ENCODE measurements at places on chromosomes 5 and 9.

DNA sequence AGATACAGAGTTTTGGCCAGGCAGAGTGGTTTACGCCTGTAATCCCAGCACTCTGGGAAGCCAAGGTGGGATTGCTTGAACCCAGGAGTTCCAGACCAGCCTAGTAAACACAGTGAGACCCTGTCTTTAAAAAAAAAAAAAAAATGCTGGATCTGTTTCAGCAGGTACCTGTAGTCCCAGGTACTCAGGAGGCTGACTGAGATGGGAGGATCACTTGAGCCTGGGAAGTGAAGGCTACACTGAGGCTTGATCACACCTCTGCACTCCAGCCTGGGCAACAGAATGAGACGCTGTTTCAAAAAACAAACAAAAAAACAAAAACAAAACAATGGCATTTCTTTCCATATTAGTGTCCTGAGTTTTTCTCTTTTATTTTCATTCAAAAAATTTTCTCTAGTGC is 19.0 kb downstream of the UNC13B start:
- no peak for DNase-seq

- no peak for DNase-seq
Measured at GRCh38 chr5:15425766-15426165, 74.2 kb upstream of the FBXL7 start.

DNA sequence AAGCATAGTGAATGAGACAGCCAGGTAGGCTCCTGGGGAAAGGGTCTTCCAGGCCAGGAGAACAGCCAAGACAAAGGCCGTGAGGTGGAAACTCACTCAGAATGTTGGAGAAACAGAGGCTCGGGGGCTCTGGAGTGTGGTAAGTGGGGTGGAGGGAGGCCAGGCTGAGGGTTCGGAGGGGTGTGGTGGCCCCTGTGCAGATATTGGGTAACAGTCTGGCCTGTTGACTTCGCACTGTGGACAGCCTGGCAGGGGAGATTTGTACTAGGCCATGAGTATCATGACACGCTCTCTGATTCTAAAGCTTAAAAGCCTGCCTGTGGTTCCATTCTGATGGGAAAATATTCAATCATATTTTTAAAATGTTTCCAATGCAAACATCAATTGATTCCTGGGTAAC is 239.3 kb downstream of the GADD45G start:
- no peak for DNase-seq

DNA sequence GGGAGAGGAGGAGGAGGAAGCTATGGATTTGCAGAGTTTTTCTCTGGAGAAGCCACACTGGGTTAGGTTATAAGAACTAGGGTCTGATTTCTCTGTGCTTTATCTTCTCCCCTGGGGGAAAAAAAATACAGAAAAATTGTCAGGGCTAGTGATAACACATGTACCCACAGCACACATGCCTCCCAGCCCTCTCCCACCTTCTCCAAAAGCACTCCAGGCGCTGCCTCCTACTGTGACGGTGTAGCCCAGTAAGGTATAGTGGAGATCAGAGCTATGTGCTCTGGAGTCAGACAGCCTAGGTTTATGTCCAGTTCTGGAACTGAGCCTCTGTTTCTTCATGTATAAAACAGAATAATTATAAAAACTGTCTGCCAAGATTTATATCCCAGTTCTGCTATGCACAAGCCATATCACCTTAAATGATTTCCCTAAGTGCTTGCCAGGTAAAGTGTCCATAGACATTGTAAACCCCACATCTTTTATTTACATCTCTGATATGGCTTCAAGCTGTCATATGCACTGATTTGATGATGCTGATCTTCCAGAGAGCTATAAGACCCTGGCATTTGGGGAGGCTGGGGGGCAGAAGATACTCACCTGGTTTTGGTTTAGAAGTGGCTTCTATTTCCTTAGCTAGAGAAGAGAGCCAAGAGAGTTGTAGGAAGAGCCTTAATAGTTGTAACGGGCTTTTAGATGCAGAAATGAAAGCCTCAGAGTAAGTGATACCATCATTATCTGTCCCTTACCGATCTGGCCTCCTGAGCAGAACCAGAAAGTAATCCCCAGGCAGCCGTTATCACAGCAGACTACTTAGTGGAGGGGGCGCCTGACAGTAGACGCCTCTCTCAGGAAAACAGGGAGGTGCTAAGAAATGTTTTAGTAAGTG is 7.6 kb downstream of the SLC1A3 start:
- peak; percentile 18 for DNase-seq

DNA sequence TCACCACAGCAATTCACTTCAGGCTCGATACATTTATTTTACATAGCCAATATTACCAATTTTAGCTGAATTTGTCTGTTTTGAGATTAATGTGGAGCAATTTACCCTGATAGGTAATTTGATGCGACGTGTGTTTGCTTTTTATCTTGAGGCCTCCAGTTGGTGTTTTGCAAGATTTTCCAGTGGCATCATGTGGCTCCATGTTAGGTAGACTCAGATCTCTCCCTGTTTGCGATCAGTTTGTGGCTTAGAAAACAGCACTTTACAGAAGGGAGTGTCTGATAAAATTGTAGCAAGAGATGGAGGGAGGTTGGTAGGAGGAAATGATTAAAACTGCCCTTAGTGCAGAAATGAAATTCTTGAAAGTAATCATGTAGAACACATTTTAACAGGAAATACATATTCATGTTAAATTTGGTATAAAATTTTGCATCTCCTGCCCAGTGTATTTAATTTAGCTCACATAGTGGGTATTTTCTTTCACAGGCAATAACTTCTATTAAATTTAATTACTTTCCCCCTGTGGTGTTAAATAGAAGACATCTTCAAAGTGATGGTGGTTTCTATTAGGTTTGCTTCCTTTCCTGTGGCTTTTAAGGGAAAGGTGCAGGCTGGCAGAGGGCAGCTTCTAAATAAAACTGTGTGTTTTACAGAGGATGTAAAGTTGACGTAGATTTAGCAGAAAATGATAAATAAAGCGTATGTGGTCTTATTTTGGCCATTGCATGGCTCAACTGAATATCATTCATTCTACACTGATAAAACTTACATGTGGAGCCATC is 135.8 kb downstream of the KDM4C start:
- DNase-seq: peak; percentile 100

GRCh38 chr5:88884608-88884877 is 1.6 kb upstream of the MEF2C start:
- peak; percentile 81 for DNase-seq

DNA sequence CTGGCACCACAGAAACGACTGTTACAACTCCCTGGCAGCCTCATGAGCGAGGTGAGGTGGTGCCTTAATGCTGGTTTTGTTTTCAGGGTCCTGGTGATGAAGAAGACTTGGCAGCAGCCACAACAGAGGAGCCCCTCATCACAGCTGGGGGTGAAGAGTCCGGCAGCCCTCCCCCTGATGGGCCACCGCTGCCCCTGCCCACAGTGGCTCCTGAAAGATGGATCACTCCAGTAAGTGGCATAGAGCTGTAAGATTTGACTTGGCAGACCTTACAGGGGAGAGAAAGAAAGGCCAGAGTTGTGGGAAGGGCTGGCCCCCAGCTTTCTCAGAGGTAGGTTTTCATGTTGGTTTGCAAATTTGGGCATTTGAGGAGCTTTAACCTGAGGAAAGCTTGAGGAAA is 72.2 kb downstream of the COL15A1 start:
- no peak for DNase-seq

GRCh38 chr9:123116036-123116435 is 82.6 kb downstream of the GPR21 start:
- DNase-seq: no peak

- DNase-seq: no peak
Measured at GRCh38 chr5:10484774-10485141, 43.1 kb downstream of the ROPN1L start.

DNA sequence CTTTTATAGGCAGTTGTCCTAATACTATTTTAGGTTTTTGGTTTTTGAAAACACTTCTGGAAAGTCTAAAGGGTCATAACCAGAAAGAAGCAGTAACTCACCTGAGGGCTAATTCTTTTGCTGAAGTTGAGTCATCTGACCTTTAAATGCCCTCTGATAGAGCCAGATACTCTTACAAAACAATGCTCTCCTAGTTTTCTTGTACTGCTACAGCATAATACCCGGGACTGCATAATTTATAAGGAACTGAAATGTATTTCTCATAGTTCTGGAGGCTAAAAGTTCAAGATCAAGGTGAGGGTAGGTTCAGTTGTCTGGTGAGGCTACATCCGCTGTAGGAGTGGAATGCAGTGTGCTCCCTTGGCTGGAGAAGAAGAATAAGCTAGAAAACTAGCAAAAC is 670.3 kb downstream of the TLE4 start:
- DNase-seq: no peak

DNA sequence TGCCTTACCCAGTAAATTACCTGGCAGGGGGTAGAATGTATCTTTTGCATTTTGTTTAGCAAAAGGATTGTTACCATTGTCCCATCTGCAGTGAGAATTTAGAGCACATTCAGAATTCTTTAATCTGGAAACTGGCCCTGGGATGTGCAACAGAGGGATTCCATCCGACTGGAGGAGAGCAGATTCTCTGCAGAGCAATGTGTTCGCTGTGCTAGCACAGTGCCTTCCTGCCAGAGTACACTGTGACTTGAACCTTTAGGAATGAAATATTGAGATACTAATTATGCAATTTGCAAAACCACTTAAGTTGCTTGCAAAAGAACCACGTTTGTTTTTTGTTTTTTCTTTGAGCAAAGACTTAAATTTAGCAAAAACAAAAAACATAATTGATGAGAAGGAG is 22.5 kb upstream of the DMRT1 start:
- no peak for DNase-seq

- peak; percentile 91 for DNase-seq
Measured at GRCh38 chr5:150595466-150596031, 44.9 kb upstream of the SYNPO start.

DNA sequence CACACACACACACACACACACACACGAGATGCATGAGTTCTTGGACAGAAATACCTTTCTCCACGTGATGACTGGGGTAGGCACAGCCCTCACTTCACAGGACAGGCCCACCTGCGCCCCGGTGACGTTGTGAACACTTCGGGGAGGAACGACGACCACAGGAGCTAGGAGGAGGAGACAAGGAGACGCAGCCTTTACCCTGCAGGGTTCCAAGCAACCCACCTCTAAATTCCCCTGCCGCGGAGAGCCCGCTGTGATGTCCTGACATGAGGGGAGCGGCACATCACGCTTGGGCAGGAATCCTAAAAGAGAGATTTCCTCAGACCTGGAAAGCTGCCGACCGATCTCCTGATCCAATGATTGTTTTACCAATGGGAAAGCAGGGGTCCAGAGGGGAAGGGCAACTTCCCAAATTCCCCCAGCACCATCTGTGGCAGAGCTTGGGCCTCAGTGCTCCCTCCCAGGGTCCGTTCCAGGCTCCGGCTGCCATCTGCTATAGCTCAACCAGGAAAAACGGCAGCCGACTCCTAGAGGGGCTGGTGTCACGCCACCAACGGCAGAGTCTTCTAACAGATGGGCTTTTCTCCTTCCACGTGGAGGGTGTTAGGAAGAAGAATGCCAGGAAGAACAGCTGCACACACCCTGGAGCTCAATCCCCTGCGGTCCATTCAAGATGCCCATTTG is 10.1 kb downstream of the IGFBPL1 start:
- no peak for DNase-seq

DNA sequence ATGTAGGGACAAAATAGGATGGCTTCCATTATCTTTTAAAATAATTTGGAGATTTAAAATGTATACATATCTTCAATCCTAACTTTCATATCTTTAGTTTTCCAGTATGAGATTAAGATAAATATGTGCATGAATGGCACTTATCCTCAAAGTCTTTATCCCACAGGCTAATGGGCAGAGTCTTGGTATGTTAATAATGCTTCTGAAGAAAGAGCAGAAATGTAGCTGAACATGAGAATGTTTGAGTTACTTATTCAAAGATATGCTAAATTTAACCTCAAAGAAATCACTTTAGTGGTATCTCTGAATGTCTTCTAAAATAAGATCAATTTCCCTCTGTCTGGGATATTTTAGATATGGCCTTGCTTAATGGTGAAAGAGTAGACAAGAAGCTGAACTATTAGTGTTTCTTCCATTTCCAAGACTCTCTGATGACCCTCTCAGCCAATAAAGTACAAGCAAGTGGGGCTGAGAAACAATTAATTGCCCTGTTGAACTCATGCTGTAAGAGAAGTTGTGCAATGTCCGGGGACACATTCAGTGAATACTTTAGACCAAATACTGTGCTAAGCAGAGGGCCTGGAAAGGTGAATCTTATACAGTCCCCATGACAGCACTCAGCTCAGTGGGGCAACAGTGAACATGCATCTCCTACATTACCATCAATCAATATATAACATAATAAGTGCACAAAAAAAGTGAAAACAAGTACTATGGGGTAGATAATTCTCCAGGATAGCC is 50.0 kb upstream of the ADAMTSL1 start:
- DNase-seq: no peak

Measured in OCI-M1 (cell line).